ENCODE measurements at places on chromosomes 5 and 9. TPM values are rescaled to one million over a fixed set of nuclear protein-coding genes. Genes with fewer than 3 reads are reported as not detected.

LCN1 gene
- not detected for polyA plus RNA-seq

DNA sequence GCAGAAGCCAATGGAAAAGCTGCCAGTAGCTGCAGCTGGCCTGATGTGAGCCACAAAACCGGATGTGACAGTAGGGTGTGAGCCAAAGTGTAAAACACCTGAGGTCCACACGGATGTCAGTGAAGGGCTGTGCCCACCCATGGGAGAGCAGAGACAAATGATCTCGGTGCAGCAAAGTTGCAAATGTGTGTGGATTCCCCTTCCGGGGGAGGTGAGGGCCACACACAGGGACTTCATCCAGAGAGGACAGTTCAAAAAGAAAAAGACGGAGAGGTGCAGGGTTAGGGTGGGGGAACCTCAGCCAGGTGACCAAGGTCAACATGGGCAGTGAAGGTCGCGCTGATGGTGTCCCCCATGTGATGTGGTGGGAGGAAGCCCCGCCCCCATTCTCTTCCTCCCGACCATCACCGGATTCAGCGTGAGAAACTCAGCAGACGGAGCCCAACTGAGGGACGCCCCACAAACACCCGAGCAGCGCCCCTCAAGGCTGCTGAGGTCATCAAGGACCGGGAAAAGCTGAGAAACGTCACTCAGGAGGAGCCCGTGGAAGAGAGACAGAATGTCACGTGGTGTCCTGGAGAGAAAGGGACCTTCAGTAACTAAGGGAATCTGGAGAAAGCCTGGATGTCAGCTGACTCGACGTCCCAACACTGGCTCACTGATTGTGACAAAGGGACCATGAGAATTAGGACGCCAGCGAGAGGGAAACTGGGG lies 11.4 kb upstream of the PTGDS start:
- DNase-seq = no peak

DNA sequence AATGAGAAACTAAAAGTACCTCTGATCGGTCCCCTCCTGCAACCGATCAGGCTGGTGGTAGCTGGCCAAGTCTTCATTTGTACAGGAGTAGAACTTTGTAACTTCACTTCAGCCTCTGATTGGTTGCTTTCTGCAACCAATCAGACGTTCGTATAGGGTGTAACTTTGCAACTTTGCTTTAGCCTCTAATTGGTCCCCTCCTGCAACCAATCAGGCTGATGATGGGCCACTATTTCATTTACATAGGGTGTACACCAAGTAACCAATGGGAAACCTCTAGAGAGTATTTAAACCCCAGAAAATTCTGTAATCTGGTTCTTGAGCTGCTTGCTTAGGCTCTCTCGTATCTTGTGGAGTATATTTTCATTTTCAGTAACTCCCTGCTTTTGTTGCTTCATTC lies 445.5 kb downstream of the MED10 start:
- no peak for DNase-seq

PCDHAC2 gene
- 0.53 TPM for polyA plus RNA-seq

TRIM41 gene
- polyA plus RNA-seq = 38.3 TPM

DNA sequence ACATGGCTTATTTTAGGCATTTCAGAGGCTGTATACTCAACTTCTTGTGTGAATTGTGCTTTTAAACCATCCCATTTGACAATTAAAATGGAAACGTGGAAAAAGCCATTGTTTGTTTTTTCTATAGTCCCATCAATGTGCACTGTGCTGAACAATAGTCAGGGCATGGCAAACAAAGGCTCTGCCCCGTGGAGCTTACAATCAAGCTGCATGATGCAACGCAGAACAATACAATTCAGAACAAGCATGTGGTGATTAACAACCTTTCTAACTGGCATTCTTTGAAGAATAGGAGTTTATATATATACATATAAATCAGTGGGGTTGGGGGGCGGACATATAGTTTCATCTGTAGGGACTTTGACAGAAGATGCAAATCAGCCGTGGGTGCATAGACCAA lies 2125.4 kb upstream of the WWC1 start:
- DNase-seq = no peak

DNA sequence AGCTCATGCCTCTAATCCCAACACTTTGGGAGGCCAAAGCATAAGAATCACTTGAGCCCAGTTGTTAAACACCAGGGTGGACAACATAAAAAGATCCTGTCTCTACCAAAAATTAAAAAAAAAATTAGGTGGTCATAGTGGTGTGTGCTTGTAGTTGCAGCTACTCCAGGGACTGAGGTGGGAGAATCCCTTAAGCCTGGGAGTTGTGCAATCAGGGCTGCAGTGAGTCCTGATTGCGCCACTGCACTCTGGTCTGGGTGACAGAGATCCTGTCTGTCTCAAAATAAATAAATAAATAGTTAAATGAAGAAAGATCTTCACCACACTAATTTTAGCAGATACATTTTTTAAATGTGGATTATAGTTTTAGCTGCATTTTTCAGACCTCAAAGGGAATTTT lies 433.2 kb downstream of the MAT2B start:
- no peak for DNase-seq

TAS2R1 gene
- not detected for polyA plus RNA-seq

DNA sequence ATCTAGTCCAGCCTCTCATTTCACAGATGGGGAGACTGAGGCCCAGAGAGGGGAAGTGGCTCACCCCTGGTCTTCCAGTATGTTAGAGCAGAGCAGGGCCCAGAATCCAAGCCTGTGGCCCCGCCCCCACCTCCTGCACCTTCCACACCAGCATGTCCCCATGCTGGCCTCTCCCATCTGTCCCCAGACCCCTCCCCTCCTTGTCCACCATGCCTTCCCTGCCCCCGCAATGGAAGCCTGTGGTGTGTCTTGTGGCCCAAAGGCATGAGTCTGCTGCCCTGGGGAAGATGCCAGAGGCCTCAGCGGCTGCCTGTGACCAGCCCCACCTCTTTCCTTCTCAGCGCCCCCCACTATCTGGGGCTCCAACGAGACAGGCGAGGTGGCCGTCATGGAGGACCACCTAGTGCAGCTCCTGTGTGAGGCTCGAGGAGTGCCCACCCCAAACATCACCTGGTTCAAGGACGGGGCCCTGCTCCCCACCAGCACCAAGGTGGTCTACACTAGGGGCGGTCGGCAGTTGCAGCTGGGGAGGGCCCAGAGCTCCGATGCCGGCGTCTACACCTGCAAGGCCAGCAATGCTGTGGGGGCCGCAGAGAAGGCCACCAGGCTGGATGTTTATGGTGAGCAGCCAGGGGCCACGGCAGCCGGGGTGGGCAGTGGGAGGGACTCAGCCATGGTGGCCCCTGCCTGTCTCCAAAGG lies 87.2 kb downstream of the HMCN2 start:
- no peak for DNase-seq

DNA sequence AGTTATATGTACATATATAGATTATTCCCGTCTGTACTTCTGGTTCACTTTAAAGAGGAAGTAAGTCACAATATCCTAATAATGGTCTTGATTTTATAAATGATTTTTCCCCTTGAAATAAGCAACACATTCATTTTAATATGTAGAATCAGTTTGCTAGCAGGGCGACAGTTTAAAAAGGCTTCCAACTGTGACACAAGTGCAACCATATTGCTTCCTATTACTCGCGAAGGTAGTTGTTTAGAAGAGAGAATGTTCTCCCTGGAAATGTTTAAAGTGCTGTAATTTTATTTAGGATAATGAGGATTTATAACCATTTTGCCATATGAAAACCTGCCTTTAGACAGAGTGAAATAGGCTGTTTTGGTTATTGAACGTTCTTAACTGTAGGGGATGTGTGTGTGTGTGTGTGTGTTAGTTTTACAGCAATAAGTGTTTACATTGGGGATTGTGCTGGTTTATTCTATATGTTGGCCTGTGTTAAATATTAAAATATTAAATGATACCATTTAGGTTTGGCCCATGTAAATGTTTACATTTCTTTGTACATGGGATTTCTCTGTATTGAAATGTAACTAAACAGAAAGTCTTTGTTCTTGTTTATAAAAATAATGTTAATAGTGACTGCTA lies 138.3 kb downstream of the PBX3 start:
- DNase-seq = no peak

DNA sequence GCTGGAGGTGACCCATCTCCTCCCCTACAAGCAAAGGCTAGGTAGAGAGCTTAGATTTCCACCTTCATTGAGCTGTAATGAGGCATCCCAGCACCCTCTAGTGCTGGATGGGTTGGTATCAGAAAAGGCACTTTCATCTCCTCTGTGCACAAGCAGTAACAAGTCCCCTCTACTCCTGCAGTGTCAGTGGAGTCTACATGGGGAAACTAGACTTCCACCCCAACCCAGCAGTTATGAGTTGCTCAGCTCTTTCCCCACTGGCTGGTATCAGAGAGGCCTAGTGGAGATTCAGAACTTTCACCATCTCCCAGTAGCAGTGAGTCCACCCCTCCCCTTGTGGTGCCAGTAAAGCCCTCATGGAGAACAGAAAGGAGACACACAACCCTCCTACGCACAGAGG lies 17.9 kb downstream of the FCN1 start:
- DNase-seq = no peak

DNA sequence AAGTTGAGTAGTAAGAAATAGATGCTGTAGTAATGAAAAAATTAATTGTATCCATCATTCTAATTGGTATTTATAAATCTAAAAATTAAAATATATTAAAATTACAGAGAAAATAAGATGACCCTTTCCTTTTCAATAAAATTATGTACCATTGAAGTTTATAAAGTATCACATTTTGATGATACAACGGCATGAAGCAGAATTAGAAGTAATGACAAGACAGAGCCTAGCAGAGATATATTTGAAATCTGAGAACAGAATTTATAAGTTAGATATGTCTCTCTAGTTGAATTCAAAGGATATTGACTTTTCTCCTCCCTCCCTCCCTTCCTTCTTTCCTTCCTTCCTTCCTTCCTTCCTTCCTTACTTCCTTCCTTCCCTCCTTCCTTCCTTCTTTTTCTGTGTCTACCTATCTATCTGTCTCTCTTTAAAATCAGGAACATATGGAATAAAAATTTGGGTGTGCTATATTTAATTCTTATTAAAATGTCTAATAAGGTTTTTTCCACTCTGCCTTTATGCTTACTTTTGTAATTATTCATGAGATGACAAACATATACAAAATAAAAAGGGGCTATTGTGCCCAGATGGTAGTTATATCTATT lies 258.5 kb upstream of the CD180 start:
- DNase-seq = no peak

- DNase-seq = no peak
Observed at GRCh38 chr9:134879664-134880483, 736 bp upstream of the FCN2 start.

DNA sequence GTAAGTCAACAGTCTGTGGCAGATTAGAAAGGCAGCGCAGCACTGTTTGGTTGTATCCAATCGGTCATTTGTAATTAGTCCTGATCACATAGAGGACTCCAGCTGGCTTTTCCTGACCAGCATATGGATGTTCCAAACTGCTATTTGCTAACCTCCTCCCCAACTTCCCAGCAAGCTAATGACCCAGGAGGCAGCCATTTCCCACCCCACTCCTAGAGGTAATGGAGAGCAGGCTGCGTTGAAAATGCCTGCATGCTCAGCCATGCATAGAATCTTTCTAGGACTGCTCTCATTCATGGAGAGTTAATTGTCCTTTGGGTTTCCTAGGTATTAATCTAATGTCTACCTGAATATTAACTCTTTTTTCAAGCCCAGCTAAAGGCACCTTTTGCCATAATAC lies 850.6 kb upstream of the WWC1 start:
- peak; percentile 12 for DNase-seq

TLR4 gene
- 8.0 TPM for polyA plus RNA-seq

- DNase-seq = no peak
Observed at GRCh38 chr9:117218951-117219350, 195.9 kb downstream of the ASTN2 start.

DNA sequence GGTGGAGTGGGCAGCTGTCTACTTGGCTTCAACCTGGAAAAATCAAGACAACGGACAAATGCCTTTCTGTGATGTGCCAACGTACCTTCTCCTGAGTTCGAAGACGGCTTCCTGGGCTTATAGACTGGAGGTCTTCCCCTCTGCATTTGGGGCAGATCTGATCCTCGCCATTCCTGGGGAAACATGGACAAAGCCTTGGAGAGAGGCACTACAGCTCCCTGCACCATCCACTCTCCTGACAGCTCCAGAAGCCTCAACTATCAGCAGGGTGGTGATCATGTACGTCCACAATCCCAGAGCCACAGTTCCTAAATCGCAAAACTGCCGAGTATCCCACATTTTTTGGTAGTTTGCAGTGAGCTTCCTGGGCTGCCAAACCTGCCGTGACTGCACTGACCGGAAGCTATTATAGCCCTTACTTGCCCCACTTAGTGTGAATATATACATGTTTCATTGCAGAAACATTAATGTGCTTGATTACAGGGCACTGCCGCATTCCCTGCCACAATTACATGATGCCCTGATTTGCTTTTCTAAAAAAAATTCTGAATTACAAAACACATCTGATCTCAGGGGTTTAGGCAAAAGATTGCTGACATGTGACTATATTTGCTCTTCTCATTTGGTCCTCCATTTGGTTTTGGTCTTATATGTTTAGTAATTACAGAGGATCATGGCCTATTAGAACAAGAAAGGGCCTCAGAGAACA lies 2.8 kb downstream of the TRAF1 start:
- DNase-seq = no peak

DNA sequence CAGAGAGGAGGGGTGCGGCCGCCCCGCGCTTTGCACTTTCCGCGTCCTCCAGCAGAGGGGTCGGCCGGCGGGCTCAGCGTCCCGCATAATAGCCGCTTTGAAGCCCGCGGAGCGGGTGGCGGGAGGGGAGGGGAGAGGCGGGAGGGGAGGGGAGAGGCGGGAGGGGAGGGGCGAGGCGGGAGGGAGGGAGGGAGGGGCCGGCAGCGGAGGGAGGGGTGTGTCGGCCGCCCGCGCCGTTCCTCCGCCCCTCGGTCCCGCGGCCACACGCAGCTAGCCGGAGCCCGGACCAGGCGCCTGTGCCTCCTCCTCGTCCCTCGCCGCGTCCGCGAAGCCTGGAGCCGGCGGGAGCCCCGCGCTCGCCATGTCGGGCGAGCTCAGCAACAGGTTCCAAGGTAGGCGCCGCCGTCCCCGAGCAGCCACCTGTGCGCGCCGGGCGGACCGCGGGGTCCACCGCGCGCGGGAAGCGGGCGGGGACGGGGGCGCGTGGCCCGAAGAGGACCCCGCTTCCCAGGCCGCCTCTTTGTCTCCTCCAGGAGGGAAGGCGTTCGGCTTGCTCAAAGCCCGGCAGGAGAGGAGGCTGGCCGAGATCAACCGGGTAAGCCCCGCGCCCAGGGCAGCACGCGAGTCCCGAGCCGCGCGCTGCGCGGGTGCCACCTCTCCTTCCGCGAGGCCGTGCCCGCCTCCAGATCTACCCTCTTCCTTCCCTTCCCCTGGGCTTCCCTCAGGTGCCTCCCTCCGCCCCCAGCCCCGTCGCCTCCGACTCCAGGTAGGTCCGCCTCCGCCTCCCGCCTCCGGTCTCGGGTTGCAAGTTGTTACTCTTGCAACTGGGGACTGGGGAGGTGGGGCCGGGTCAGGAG lies at the start of gene AIF1L:
AIF1L (plus strand) TSS at position 263 of the 857 bp plus-strand sequence; CDS start at position 362, 99 bp downstream.
- peak; percentile 81 for DNase-seq

PCDHB12 gene
- 4.5 TPM for polyA plus RNA-seq

DNA sequence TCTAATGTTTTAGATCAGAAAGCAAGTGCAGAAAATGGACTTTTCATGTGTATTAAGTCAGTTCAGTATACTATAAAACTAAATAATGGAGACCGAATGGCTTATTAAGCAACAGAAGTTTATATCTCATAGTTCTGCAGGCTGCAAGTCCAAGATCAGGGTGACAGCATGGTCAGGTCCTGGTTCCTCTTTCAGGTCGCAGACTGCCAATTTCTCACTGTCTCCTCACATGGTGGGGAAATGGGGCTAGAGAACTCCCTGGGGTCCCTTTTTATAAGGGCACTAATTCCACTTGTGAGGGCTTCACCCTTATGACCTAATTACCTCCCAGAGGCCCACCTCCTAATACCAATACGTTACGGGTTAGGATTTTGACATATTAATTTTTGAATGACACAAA lies 48.7 kb downstream of the RICTOR start:
- no peak for DNase-seq

GRCh38 chr5:158485604-158486081 lies 614.1 kb downstream of the EBF1 start:
- no peak for DNase-seq
